ENCODE measurements at places on chromosomes 7 and 10.

GRCh38 chr10:119022846-119023552 lies 6.5 kb upstream of the NANOS1 start:
- no peak for DNase-seq

GRCh38 chr10:7417103-7417623 lies 6.3 kb upstream of the SFMBT2 start:
- no peak for DNase-seq

DNA sequence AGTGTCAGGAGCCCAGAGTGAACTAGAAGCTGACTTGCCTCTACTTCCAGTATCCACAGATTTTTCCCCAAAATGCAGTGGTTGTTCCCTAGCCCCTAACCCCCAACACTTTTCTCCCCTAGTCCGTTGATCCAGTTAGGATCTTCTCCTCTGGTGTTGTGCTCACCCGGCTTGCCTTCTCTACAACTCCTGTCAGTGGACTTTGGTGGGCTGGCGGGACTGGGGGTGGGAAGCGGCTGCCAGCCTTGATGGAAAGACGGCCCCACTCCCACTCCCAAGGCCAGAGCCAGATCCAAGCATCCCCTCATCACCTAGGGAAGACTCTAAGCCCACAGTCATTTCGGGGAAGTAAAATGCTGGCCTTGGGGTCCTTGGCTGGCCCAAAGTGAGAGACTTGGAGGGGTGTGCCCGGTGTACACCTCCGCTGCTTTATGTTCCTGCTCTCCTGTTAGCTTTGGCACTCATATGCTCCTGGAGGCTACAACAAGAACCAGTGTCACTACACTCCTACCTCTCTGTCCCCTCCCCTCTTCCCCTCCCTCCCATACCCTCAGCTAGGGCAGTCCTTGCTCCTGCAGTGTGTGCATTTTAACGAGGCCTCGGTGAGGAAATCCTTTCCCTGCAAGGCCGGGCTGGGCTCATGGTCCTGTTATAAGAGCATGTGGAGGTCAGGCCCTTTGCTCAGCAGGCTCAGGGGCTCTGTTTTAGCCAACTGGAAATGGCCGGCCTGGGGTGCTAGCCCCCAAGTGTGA lies 930 bp upstream of the HOXA10 start:
- no peak for DNase-seq

- no peak for DNase-seq
Measured at GRCh38 chr7:77734659-77735421, 38.6 kb downstream of the RSBN1L start.

DNA sequence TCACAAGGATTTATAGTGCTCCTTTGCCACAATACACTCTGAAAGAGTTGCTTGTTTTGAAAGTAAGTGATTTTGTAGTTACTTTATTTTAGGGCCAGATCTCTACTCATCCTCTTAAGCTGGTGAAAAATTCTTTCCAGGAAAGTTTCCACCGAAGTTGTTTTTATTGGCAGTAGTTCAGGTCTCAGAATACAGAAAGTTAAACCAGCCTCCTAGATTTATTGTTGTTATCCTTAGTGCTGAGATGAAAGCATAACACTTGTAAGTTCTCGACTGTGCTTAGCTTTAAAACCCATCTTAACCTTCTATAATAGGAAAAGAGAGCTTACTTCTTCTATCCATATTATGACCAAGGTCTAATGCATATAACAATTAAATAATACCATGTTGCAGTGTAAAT lies 5.5 kb downstream of the AP3M1 start:
- no peak for DNase-seq

DNA sequence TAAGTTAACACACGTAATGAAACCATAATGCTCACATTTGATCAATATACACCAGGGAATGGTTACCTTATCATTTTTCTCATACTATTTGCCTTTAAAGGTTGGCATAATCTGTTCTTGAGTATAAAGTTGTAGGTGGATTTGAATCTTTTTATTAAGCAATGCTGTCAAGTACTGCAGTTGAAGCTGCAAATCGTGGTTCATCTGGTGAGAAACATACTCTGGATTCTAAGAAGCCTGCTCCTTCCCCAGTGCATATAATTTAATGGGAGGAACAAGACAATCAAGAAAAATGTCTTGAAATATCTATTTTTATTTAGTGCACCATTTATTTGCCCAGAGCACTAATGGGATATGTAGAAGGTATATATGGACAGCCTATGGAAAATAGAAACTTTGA lies 68.7 kb upstream of the DLX6 start:
- no peak for DNase-seq

DNA sequence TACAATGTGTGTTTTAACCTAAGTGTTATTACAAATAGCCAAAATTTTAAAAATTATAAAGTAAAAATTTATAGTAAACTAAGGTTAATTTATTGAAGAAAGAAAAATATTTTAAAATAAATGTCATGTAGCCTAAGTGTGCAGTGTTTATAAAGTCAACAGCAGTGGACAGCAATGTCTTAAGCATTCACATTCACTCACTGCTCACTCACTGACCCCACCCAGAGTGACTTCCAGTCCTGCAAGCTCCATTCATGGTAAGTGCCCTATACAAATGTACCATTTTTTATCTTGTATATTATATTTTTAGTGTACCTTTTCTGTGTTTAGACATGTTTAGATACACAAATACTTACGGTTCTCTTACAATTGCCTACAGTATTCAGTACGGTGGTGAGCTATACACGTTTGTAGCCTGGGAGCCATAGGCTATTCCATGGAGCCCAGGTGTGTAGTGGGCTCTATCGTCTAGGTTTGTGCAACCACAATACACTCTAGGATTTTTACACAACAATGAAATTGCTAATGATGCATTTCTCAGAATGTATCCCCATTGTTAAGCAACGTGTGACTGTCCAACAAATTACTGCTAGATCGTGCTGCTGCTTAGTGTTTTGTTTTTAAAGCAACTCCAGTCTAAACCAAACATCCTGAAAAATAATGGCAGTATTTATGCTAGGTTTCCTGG lies 108.9 kb upstream of the NAMPT start:
- DNase-seq, result no peak

DNA sequence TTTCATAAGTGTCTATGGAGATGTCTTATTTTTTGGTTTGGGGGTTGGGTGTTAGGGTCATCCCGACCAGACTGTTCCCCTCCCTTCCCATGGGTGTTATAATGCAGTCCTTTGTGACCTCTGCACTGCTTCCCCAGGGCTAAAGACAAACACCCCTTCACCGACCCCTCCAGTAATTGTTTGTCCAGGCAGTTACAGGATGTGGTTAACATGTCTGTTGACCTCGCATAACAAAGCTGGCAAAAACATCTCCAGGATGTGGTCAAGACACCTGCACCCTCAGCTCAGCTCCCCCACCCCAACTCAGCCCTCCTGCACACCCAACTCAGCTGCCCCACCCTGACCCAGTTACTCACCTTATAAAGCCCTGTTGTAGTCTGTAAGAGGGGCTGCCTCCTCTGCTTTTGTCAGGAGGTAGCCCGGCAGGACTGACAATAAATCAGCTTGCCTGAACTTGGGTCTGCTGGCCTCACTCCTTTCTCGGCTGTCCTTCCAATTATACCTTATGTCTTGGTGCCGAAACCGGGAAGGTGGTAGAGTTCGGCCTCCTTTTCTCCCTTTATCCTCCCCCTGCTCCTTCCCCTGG lies 102.2 kb downstream of the ZNF92 start:
- DNase-seq, result no peak

DNA sequence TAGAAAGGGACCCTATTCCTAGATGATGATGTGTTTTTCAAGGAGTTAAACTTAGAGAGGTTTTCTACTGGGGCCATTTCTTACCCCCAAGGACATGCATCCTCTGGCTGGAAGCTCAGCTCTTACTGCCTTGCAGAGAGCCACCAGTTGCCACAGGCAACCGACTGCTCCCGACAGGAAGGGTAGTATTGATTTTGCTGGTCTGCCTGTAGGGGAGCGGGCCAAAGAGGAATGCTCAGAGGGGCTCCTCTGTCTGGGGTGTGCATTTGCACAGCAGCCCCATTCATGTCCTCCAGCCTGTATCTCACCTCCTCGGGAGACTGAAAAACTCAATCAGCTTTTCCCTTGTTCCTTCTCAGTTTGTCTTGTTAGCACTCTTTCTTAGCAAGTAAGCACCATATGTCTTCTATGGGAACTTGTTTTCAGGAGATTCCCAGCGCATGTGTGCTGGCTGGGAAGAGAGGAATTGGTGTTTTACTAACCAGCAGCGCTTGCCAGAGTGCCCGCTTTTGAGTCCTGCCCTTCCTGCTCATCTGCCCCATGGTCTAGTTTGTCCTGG lies 739.0 kb upstream of the GALNT17 start:
- no peak for DNase-seq

GRCh38 chr7:31663072-31663471 lies 23.9 kb upstream of the PPP1R17 start:
- no peak for DNase-seq

GRCh38 chr10:119742947-119743648 lies 17.2 kb downstream of the INPP5F start:
- DNase-seq, result no peak
